Neuronal stem cell (in vitro differentiated cells): ENCODE measurements at places on chromosomes 13 and 19.

GRCh38 chr13:44629465-44630183 is 53.5 kb upstream of the TSC22D1 start:
- DNase-seq, result no peak

DNA sequence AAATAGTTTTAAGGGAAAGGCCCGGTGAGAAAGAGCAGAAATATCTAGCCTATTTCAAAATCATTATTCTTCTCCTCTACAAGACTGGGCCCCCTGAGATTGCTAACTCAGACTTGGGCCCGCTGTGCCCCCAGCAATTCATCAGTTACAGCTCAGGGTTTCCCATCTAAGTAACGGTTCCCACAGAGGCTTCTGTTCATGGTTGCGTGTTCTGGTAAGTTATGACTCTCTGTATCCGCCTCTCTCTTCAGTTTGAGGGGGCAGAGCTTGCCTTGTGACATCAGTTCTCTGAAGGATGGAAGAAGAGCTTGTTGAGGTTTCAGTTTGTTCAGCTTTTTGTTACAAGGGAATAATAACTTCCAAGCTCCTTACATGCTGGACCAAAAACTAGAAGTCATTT is 11.6 kb downstream of the ZNF57 start:
- DNase-seq, result no peak

DNA sequence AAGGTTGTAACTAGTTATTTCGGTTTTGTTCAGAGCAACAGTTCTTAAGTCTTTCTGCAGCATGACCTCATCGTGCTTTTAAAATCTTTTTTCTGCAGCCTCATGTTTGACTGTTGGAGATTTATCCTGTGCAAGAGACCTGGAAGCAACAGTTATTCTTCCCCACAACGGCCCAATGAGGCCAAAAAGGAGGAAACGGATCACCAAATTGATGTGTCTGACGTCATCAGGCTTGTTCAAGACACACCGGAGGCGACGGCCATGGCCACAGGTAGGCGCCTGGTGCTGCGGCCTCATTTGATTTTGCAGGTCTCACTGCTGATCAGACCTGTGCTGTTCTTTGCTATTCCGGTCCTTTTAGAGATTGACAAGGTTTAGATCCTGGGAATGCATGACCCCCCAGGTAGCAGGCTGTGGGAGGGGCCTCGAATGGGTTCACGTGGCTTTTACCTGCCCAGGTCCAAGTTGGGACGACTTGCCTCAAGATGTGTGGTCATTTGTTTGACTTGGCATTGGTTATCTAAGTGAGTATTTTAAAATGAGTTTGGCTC is 66.8 kb upstream of the MCF2L start:
- no peak for DNase-seq

DNA sequence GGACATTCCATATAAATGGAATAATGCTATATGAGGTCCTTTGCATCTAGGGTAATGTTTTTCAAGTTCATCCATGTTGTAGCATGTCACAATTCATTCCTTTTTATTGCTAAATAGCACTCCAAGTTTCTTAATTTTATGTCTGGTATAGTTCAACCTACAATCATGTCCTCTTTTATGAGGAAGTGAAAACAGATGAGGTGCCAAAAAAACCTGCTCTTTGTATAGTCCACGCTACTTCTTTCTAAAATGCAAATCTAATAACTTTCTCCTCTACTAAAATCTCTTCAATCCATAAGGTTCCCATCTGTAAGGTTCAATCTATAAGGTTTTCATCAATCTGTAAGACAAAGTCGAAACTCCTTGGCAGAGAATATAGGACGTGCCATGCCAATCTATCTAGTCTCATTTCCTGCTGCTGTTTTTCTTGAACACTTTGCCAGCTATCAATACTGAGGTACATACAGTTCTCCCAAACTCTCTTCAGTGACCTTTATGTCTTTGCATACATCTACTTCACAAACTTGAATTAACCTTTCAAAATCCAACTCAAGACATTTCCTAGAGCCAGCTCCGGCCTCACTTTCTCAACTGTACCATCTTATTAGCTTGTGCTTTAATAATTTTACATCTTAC is 33.7 kb downstream of the INTS6 start:
- no peak for DNase-seq

DNA sequence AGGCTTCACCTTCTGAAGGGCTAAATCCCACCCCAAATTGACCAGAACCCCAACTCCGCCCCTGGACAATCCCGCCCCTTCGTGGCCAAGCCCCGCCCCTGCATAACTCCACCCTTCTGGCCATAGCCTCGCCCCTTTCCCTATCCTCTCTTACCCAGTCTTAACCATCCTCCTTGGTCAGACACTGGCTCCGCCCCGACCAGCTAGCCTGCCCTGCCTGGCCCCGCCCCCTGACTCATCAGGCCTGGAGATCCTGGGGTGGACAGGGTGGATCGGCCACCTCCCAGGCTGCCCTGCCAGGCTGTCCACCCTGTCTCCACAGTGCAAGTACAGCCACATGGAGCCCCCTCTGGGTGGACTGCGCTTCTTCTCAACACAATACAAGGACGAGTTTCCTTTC is 8.0 kb upstream of the ZNF358 start:
- DNase-seq, result no peak

DNA sequence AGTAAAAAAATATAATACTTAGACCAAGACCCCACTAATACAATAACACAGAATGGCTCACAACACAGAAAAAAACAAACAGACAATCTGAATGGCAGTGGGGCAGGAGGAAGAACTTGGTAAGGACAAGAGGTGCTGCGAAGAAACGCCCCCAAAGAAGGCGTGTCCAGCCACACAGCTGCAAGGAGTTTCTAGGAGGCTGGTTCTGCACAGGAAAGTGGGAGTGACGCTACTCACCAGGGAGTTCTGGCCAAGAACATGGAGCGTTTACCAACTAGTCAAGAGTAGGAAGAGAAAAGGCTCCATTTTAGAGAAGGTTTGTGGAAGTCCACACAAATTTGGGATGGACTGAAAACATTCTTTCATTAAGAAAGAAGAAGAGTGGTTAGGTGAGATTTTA is 95.3 kb upstream of the SLC15A1 start:
- no peak for DNase-seq

DNA sequence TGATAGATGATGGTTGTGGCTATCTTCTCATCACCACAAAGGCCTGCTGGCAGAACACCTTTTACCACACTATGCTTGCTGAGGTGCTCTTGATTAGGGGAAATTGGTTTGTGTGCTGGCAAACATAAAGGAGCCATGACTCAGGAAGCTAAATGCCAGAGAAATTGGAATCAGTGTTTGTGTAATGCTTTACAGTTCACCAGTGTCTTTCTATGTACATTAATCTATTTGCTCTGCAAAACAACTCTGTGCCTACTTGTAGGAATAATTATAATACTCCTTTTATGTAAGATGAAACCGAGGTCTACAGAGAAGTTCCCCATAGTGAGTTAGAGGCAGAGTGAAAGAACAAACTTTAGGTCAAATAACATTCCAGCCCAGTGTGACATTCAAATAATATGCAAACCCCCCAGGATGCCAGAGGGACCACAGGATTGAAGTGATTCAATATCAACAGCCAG is 390.5 kb upstream of the HTR2A start:
- no peak for DNase-seq
